ENCODE measurements at places on chromosomes 3 and 15. TPM values are rescaled to one million over a fixed set of nuclear protein-coding genes. Genes with fewer than 3 reads are reported as not detected.
A peak's percentile ranks its signal among the peaks of the same experiment; 100 is the strongest.

- peak; percentile 38 for DNase-seq
These were observed 94.3 kb upstream of the SGO1 start for GRCh38 chr3:20280257-20280656.

GRCh38 chr15:75835990-75836958 is 7.0 kb upstream of the UBE2Q2 start:
- no peak for DNase-seq

- no peak for DNase-seq
These were observed 81.7 kb upstream of the PLCL2 start for GRCh38 chr3:16803019-16803418.

The RLBP1 gene
- total RNA-seq, result not detected

The STARD9 gene
- total RNA-seq, result 12.8 TPM

- DNase-seq, result no peak
These were observed 63.1 kb downstream of the TNIK start for GRCh38 chr3:171397089-171397488.

All from activated CD8-positive, alpha-beta T cell treated with anti-CD3 and anti-CD28 coated beads, Interleukin-2, amount 10 ng/mL, durations not matched to agents 7 days and 5 days (primary cell).